ENCODE measurements at places on chromosomes 4 and X.

GRCh38 chr4:94722270-94722669 lies 35.5 kb upstream of the BMPR1B start:
- no peak for DNase-seq

DNA sequence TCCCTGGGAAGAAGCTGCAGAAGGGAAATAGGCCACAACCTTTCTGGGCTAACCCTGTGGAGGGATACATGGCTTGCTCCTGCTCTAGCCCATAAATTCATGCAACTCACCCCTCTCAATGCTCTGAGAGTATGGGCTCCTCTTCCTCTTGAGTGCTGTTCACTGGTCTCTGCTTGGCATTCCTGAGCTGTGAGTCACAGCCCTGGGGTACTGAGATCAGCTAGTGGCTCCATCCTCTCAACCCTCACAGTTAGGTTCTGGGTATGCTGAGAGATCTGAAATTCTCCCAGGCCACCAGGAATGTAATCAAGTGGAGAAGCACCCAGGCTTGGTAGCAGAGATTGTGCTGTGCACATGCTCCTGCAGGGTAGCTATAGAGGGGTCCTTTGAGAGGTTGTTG lies 60.6 kb upstream of the SPANXN2 start:
- no peak for DNase-seq

- no peak for DNase-seq
Measured at GRCh38 chrX:154542723-154543424, 3.8 kb downstream of the G6PD start.

- no peak for DNase-seq
Measured at GRCh38 chrX:1041091-1041490, 171.4 kb downstream of the CRLF2 start.

DNA sequence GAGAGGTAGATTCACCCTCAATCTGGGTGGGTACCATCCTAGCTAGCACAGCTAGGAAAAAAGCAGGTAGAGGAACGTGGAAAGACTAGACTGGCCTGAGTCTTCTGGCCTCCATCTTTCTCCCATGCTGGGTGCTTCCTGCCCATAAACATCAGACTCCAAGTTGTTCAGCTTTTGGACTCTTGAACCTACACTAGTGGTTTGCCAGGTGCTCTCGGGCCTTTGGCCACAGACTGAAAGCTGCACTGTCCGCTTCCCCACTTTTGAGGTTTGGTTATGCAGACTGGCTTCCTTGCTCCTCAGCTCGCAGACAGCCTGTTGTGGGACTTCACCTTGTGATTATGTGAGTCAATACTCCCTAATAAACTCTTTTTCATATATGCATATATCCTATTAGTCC lies 36.4 kb upstream of the UGT2B4 start:
- DNase-seq = no peak

GRCh38 chr4:476501-476900 lies 22.5 kb downstream of the ZNF721 start:
- no peak for DNase-seq

- no peak for DNase-seq
Measured at GRCh38 chr4:110615353-110616237, 7.3 kb downstream of the PITX2 start.

- no peak for DNase-seq
Measured at GRCh38 chr4:40321574-40322275, 13.4 kb upstream of the CHRNA9 start.

GRCh38 chrX:109934935-109935334 lies 68.0 kb upstream of the TMEM164 start:
- DNase-seq = no peak

DNA sequence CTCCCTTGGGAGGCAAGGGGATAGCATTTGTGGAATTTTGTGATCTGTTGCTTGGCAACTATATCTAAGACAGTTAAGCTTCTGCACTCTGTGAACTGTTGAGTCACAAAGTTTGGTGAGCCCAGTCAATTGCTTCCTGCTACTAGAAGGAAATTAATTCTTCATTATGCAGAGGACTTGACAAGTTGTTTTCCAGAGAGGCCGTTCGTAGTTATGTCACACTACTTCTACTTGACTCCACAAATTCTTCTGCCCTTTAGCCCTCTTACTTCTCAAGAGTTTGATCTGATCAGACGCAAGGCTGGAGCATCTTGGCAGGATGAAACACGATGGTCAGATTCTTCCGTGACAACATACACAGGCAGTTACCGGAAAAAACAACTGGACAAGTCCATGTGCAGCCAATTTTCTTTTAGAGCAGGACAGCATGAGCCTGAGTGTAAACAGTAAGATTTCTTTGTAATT lies at the start of gene C4orf51:
TSS of gene C4orf51 (plus strand) at position 156 of the 465 bp plus-strand sequence. CDS start at position 214, 58 bp downstream.
- DNase-seq = no peak

DNA sequence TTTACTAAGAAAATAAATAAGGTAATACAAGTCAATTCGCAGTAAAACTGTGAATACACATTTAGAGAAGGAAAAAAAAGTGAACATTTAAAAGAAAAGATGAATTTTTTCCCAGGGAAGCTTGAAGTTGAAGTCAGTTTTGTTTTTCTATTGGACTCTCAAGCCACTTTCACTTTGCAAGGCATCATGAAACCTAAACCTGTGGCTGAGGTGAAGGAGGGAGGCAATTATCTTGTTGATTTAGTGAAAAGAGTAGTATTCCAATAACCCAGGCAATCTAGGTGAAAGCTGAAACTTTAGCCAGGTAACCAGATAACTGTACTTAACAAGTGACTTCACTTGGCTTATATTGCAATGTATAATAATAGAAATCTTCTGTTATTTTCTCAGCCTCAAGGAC lies 138.6 kb downstream of the HDX start:
- no peak for DNase-seq

DNA sequence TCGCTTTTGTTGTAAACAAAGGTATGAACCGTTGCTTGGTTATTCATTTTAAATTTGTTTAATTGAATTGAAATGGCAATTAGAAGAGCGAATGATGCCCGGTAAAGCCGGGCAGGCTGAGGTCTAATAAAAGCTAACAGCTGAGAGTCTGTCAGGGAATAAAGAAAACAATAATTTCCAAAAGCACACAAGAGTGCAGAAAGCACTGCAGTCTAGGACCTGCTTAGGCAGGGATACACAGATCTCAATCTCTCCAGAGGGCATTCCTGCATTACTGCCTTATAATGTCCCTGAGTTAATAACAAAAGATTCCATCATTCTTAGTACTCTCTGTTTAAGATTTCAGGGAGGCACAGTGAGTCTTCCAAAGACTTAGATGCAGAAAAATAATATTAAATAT lies 27.6 kb upstream of the EMCN start:
- no peak for DNase-seq

GRCh38 chr4:107366900-107367299 lies 330.8 kb upstream of the DKK2 start:
- DNase-seq = no peak

- no peak for DNase-seq
Measured at GRCh38 chrX:23811656-23812055, 28.7 kb downstream of the SAT1 start.

GRCh38 chrX:94107981-94108380 lies 434.0 kb downstream of the FAM133A start:
- no peak for DNase-seq

DNA sequence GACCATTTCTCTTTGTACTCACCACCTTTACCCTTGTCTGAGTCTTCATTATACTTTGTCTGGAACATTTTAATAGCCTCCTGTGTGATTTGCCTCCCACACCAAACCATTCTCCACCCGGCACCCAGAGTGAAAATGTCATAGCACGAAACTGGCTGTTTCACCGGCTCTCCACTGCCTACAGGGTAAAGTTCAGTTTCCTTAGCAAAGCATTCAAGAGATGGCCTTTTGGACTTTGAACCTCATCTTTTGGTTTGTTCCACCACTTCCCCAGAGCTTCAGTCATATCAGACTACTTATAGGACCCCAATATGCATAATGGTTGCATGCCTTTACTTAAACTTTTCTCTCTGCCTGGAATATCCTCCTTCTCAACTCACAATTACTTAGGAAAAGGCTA lies 38.3 kb downstream of the RAP2C start:
- no peak for DNase-seq

- no peak for DNase-seq
Measured at GRCh38 chr4:24775032-24775605, 20.3 kb upstream of the SOD3 start.

DNA sequence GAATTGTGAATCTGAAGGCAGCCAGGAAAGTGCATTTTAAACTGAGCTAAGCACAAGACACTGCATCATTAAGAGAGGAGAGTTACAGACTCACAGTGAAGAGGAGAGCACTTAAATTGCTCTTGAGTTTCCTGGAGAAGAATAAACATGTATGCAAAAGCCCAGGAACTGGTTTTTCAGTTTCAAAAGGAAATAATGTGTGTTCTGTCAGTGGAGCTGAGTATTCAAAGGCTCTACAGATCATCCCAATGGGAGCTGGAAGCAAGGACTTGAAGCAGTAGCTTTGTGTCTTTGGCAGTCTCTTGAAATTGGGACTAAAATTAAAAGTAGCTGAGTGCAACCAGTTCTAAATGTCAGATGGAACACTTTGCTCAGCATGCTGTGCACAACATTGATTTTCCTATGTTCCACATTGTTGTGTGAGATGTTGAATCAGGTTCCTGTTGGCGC lies 147.5 kb upstream of the ANK2 start:
- DNase-seq = no peak

- no peak for DNase-seq
Measured at GRCh38 chr4:2802618-2803531, 10.0 kb downstream of the SH3BP2 start.

GRCh38 chrX:39907964-39908661 lies 189.6 kb downstream of the BCOR start:
- DNase-seq = no peak

DNA sequence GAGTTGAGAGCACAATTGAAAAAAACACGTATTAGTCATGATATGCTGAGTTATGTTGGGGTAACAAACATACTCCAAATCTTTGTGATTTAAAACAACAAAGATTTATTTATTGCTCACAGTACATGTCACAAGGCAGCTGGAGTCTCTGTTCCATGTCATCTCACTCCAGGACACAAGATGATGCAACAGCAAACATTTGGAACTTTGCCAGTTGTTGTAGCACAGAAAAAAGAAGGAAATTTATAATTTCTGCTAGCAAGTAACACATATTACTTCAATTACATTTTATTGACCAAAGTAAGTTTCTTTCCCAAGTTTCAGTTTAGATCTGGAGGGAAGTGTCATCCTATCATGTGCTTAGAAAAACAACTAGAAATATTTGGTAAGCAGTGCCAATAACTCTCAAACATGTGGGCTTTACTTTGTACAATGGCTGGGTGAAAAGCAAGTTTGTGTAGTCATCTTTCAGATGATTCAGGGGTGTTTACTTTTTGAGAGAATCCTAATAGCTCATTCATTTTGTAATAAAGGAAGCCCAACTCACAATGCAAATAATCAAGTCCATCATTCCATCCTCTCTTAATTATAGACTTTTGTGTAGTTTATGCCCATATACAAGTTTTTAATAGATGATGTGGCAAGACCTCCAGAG lies 452.3 kb downstream of the ZIC3 start:
- DNase-seq = no peak

- DNase-seq = no peak
Measured at GRCh38 chrX:108000751-108001150, 18.6 kb upstream of the TEX13B start.

GRCh38 chr4:38745881-38746280 lies 36.9 kb downstream of the TLR10 start:
- no peak for DNase-seq

DNA sequence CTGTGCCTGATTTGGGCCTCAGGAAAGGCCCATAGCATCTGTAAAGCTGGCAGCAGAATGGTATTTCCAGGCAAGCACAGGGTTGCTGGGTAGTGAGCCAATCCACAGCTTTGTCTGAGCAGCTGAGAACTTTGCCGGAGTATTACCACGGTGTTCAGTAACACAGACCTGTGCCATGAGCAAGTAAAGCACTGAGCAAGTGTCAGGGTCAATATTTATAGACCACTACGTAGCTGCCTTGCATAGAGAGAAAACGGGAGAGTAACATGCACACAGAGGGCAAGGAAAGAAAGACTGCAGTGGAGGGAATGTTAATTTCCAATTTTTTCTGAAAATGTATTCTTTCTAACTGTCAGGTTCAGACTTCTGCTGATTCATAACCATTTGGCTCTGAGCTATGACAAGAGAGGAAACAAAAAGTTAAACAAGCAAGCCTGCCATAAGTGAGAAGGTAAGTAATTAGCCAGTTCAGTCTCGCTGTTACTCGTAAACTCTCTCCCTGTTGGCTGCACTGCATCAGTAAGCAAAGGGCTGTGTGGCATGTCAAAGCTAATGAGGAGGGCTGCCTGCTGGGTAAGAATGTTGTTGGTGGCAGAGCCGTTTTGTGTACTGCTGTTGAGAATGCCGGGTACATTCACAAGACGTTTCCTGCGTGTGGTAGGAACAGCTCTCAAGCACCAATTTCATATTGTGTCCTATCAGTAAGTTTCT lies 238.1 kb downstream of the BMPR1B start:
- no peak for DNase-seq

DNA sequence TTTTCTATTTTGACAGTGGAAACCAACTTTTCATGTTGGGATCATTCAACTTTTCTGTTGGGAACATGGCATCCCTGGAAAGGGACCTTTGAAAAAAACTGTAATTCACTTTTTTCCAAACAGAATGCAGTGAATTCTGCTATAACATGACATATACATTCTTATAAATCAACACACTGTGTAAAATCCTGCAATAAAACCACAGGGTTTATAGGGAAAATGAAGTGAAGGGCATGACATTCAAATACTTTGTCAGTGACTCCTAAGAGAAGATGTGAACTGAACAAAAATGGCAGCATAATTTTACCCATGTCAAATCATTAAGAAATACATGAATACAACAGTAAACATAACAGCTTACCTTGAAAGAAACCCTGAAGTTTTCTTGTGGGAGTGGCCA lies 264.5 kb upstream of the ANKRD50 start:
- DNase-seq = no peak

Measured in effector memory CD8-positive, alpha-beta T cell (primary cell).